ENCODE measurements at places on chromosomes 16 and 17.

GRCh38 chr17:77802811-77803220, 155.7 kb upstream of the TNRC6C start:
- DNase-seq: peak; percentile 83

DNA sequence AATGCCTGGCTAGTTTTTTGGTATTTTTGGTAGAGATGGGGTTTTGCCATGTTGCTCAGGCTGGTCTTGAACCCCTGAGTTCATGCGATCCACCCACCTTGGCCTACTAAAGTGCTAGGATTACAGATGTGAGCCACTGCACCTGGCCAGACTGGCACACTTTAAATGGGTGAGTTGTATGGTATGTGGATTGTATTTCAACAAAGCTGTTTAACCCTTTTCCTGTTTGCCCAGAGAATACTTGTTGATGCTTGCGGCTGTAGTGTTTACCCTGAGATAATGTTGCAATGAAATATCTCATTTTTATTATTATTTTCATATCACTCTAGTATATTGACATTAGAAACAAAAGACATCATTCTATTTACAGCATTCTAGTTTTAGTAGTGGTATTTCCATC, 17.1 kb upstream of the TMEM94 start:
- no peak for DNase-seq

- no peak for DNase-seq
Measured at GRCh38 chr17:51256101-51256500, 3.7 kb downstream of the MBTD1 start.

DNA sequence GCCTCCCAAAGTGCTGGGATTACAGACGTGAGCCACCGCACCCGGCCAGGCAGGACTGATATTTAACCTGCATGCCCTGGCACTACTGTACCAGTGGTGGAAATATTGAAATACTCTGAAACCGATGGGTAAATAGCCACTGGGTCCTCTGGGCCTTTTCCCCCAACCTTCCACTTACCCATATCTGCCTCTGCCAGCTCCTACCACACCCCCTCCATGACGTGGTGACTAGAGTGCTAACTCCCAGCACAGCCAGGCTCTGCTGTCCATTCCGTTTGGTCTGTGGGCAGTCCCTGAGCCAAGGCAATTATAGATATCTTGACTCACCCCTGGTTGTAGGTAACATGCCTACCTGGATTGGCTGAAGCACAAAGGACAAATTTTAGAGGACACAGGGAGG, 187.8 kb downstream of the PRKCB start:
- no peak for DNase-seq

DNA sequence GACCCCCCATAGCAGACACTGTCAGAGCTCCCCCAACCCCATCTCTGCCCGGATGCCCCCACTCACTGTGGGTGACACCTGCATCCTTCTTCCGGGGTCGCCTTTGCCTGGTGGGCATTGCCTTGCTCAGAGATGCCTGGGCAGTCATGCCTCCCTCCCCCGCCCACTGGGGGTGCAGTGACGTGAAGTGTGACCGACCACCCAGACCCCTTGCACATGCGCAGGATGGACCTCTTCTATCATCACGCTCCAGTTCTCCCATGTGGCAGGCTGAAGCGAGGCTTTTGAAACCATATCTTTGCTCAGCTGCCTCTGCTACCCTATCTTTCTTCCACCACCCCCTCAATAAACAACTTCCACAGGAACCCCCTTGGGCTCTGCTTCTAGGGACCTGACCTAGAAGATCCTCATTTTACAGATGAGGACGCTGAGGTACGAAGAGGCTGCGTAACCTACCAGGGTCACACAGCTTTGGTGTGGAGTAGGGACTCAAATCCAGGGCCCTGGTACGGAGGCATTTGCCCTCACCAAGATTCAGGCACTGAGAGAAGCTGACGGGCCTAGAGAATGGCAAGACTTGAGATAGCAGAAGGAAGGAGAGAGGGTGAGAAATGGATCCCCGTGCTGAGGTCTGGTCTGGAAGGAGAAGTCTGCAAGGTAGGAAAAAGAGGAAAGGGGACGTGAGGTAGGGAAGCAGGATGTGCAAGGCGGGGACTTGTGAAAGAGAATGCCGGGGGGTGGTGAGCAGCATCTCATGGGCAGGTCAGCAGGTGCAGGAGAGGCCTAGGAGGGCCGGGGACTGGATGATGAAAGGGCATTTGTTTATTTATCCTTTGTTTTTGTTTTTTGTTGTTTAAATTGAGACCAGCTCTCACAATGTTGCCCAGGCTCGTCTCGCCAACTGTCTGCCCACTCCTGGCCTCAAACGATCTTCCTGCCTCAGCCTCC, 14.4 kb downstream of the NLRC5 start:
- no peak for DNase-seq

- no peak for DNase-seq
Measured at GRCh38 chr17:67970783-67971182, 25.5 kb downstream of the C17orf58 start.

- DNase-seq: no peak
Measured at GRCh38 chr16:26005336-26005735, 313.6 kb downstream of the HS3ST4 start.
